ENCODE measurements at places on chromosomes 11 and 22.
A peak's percentile ranks its signal among the peaks of the same experiment; 100 is the strongest.

DNA sequence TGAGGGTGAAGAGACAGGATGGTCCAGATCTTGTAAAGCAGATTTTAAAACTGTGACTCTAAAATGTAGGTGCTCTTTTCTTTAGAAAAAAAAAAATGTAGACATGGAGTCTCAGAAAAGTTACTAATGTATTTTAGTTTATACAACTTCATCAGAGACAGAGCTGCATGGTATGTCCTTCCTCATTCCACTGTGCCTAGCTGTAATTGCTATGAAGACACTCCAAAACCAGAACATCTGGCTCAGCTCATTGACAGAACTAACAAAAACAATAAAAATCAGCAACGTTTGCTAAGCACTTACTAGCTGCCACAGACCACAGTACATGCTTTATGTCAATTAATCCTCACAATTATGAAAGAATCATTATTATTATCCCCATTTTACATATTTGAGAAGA, 160.7 kb downstream of the BARX2 start:
- DNase-seq, result no peak

GRCh38 chr11:92964471-92964870, 5.0 kb upstream of the MTNR1B start:
- no peak for DNase-seq

- no peak for DNase-seq
Measured at GRCh38 chr11:62010935-62011528, 43.6 kb upstream of the FTH1 start.

DNA sequence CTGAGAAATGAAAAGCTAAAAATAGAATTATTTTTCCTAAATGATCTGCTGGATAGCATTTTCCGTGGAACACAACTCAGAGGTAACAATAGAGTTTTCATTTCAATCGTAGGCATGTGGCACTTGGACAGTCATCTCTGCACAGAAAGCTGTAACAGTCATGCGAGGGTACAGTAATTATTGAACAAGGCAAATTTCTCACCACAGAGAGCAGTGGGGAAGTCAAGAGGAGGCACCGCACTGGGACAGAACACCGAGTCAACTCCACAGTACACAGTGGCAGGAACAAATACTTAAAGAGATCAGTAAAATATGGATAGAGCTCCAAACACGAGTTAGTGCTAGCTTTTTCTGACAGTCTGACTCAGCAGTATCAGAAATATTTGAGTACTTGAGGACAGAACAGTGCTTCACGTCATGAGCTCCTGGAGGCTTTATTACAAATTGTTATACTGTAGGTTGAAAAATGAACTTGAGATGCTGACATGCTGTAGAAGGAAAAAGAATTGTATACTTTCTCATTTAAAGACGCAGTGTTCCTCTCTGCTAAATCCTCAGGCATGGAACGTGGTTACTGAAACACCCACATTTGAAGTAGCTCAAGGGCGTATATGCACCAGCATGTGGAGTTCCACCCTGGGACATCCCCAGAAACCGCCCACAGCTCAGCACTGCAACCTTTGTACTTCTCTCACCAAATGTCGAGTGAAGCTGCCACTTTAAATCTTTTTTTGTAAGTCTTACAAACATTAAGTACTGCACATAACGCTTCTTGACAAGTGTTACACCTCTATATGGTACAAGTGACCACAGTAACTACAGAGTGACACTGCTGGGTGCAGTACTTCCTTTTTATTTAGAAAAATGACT, 27.4 kb upstream of the YPEL1 start:
- no peak for DNase-seq

DNA sequence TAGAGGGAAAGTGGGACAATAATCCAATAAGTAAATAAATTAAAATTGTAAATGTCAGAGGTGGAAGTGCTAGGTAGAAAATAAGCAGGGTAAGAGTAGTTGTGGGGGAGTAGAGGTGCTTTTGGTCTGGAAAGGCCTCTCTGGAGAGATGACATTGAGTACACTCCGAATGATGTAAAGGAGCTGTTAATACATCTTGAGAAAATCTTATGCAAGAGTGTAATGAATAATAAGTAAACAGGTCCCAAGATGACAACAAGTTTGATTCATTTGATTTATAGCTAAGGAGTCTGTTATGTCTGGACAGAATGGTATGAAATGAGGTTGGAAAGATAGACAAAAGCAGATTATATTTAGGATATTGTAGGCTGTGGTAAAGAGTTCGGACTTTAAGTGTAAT, 87.5 kb downstream of the TMEM135 start:
- no peak for DNase-seq

GRCh38 chr22:50177537-50178470, 7.3 kb downstream of the PANX2 start:
- peak; percentile 56 for DNase-seq

- no peak for DNase-seq
Measured at GRCh38 chr22:29484642-29485041, 4.6 kb downstream of the NEFH start.

- DNase-seq, result peak; percentile 86
Measured at GRCh38 chr22:40651563-40652501, 15.3 kb upstream of the MRTFA start.

DNA sequence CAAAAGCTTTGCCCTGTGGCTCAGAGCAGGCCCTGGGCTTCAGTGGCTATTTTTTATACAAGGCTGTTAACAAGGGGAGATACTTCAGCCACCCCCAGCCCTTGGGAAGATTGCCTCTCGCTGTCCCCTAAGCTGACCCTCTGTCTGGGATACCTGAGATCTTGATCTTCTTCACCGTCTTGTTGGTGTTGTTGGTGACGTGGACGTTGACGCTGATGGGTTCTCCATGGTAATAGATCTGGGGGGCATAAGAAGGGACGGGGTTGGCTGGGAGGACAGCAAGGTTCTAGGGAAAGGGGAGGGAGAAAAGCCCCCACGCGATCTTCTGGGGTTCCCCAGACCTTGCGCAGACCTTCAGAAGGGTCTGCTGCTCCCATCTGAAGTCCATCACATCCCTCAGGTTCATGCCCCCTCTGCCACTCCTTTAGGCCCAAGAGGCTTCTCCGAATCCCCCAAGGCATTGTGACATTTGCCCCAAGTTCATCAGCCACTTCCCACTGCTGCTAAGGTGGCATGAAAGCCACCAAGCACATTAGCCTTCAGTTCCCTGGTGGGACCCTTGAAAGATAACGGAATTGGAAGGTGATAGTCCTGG, 36.7 kb downstream of the TPBGL start:
- no peak for DNase-seq

DNA sequence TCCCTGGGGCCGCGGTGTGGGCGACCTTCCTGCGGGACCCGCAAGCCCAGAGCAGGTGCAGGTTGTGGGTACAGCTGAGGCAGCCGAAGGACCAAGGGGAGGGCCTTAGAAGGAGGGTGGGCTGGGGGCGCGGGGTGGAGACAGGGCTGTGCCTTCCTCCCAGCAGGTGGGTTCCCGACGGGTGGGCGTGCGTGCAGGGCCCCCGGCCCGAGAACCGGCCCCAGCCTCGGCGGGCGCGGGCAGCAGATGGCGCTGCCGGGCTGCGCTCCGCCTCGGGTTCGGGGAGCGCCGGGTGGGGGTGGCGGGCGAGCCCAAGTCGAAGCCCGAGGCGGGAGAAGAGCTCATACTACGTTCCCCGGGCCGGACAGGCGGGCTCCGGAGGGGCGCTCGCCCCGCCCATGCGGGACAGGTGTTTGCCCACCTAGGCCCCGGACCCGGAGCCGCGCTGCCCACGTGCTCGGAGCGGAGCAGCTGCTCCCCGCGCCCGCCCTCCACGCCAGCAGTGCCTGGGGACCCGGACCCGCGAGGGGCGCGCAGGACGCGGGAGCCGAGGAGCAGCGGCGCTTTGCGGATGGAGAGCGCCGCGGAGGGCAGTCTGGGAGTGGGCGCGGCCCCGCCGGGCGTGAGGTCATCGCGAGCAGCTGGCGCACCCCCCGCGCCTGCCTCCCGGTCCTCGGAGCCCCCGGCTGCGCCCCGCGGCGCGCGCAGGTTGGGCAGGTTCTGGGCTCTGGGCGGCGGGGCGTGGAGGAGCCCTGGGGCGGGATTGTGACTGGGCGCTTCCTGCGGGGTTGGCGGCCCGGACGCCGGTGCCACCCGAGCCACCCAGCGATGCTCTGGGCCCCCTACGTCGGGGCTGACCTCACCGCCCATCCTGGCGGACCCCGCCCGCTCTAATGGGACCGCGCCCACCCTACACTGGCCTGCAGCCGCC, 25.3 kb downstream of the DUSP8 start:
- peak; percentile 81 for DNase-seq

DNA sequence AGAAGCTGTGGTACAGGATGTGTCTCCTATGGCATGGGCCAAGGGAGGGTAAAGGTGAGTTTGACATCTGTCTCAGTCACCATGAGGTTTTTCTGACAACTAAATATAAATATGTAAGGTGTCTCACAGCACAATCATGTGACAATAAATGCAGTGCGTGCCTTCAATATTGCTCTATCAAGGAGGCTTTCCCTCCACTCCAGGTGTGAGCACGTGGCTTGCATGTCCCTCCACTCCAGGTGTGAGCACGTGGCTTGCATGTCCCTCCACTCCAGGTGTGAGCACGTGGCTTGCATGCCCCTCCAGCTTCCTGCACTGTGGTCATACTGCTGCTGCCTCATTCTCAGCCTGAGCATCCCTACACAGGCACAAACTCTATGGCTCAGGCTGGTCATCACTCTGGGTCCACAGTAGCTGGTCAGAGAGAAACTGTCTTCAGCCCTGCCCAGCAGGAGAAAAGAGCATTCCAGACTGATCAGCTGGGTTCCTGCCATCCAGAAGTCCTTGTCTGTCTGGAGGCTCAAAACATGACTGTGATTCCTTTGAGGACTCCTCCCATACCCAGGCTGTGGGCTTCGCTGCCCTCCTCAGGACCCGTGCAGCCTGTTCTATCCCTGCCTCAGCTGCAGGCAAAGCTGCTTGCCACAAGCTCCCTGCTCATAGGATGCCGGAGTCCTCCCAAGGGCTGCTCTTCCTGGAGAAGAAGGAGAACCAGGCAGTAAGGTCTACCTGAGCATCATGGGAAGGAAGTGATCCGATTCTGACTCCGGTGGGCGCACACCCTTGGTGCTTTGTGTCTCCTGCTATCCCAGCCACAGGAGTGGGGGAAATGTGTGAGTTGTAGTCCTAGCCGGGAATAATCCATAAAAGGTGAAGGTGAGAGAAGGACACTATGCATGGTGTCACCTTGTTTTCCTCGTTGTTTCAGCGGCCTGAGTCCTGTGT, 33.4 kb upstream of the VPREB1 start:
- no peak for DNase-seq

- no peak for DNase-seq
Measured at GRCh38 chr11:71188073-71188472, 64.3 kb downstream of the SHANK2 start.

- DNase-seq, result no peak
Measured at GRCh38 chr11:86453290-86454030, 78.8 kb downstream of the CCDC81 start.

GRCh38 chr11:101618709-101619108, 34.9 kb upstream of the TRPC6 start:
- DNase-seq, result no peak

GRCh38 chr11:58057481-58057880, 26.7 kb downstream of the OR6Q1 start:
- no peak for DNase-seq

DNA sequence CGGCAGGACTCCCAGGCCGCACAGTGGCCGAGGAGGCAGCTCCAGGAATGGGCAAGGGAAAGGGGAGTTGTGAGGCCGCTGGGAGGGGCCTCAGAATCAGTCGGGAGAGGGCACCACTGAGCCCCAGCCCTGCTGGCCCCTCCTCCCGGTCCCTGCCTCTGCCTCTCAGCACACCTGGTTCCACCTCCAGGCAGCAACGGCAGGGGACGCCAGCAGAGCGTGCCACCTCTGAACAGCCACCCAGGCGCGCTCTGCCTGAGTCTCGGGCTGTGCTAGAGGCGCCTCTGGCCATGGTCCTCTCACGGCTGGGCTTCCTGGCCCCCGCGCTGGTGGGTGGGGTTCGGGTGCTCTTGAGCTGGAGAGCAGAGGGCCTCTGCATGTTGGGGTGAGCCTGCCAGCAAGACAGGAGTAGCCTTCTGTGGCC, 33.0 kb downstream of the MOB2 start:
- DNase-seq, result peak; percentile 92

- DNase-seq, result no peak
Measured at GRCh38 chr11:115182282-115182955, 321.8 kb downstream of the CADM1 start.

DNA sequence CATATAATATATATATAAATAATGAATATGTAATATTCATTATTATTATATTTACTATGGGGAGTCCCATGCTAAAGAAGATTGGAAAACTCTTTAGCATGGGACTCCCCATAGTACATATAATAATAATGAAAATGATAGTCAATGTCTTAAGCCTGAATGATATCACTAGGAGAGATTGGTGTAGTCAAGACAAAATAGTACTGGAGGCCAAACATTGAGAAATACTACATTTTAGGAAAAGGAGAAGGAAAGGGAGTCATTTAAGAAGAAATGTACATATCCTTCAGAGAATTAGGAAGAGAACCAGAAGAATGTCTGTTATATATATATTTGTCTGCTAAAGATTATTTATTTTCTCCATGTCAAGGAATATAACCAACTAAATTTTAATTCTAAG, 5.0 kb upstream of the VWA5A start:
- DNase-seq, result no peak

DNA sequence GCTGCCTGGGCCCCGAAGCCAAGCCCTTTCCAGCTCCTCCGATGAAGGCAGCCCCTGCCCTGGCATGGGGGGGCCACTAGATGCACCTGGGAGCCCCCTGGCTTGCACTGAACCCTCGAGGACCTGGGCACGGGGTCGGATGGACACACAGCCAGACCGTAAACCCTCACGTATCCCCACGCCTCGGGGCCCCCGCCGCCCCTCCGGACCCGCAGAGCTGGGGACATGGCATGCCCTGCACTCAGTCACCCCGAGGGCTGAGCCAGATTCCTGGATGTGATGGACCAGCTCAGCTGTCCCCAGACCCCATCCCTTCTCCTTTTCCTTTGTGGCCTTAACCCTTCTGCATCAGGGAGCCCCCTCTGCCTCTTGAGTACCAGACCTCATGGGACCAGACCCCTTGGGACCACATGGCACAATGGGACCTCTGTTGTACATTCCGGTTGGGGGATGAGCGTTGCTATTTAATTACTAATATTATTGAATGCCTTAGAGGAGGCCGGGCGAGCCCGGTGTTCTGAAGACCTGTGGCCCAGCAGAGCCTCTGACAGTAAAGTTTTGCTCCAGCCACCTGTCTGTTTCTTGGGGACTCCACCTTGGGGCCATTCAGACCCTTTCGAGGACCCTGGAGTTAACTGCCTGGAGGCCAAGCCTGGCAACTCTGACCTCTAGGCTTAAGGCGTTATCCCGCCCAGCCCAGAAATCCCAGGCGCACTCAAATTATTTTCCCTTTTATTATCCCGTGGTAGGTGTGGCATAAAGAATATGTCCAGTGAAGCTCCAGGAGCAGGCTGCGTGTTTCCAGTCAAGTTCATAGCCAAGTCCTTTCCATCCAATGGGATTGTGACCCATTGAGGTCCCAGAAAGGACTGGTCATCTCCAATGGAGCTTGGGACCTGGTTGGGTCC, 3.0 kb downstream of the RASL10A start:
- DNase-seq, result no peak

GRCh38 chr11:116500947-116501602, 271.7 kb downstream of the BUD13 start:
- peak; percentile 54 for DNase-seq

GRCh38 chr11:116636341-116636929, 136.4 kb downstream of the BUD13 start:
- no peak for DNase-seq
